ENCODE measurements at places on chromosomes 16 and 17.

DNA sequence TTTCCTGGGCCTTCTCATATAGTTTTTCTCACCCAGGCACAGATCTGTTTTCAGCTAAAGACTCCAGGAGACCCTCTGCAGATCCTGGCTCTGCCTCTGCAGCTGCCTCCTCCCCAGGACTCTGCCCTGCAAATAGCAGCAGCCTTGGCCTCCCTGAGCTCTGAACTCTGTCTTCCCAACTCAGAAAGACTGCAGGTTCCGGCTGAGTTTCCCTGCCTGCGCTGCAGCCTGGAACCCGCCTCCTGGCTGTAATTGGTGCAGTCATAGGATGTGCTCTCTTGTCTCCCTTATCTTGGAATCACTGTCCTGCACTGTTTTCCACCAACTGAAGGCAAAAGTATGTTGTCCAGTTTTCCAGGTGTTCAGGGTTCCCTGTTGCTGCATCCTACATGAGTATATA is 14.3 kb upstream of the DNASE1 start:
- DNase-seq, result no peak

GRCh38 chr16:11909653-11910545 is 5.9 kb downstream of the GSPT1 start:
- DNase-seq, result no peak

GRCh38 chr17:54494721-54495715 is 405.6 kb upstream of the TOM1L1 start:
- no peak for DNase-seq

DNA sequence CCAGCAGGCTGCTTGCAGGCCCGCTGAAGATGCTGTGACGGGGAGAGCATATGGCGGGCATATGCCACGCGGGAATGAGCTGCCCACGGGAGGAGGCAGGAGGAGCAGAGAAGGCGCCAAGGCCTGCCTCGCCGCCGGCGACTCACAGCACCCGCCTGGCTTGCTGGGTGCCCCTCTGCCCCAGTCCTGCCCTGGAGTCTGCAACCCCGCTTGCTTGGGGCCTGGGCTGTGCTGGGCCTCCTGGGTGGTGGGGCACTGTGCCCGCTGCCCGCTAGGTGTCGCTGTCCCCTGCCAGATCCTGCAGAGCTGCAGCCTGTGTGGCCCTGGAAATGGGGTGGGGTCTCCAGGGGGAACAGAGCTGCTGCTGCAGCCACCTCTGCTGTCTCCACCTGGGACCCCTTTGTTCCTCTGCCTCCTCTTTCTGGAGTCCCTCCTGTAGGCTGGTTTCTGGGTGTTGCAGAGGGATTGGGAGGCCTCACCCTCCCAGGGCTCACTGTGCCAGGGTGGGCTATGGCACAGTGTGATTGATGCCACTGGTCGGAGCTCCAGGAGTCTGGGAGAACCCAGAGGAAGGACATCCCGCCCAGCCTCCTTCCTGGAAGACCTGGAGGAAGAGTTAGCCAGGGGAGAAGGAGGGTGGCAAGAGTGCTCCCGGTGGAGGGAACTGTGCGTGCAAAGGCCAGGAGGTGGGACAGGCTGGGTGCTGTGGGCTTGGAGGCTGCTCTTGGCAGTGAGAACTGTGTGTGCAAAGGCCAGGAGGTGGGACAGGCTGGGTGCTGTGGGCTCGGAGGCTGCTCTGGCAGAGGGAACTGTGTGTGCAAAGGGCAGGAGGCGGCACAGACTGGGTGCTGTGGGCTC is 141.0 kb upstream of the CIBAR2 start:
- no peak for DNase-seq

DNA sequence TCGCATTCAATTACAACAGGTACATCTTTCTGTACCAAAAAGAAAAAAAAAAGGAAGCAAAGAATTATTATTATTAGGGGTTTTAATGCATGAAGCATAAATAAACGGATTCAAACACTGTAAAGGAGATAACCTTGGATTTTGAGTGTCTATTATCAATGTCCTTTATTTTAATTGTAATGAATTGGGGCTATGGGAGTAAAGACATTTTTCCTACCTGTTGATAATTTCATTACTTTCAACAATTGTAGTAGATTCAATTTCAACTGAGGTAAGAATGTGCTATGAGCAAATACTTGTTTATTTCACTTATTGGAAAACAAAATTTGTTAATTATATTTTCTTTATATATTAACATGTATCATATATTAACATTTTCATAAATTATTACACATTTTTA is 855.6 kb downstream of the KCNJ2 start:
- DNase-seq, result no peak

DNA sequence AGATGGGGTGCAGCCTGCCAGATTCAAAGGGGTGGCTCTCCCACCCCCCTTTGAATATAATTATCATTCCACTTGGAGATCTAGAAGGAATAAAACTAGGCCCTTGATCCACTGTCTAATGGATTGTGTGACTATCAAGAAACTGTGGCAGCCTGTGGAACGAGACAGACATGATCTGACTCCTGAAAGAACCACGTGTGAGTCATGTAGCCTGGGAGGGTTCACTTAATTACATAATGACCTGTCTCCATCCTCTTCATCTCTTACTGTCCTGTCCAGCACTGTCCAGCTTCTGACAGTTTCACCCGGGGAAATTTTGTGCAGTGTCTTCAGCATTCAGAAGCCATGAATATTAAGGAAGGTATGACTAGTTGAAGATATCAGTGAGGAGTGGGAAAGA is 43.3 kb upstream of the CDH13 start:
- no peak for DNase-seq

DNA sequence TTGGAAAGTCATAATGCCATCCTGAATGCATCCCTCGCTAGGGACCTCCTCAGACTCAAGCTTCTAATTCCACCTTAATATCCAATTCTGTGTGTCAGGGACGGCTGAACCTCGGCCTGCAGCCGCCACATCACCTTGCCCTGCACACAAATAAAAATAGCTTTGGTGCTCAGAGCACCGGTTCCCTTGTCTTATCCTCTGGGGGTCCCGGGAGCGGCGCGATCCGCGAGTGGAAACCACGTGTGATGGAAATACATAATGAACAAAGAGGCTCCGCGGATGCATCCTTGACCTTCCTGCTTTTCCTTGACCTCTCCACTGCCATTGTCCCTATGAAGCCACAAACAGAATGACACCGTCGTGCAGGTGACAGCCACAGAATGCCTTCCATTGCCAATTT is 143.4 kb downstream of the ZNF423 start:
- DNase-seq, result no peak

DNA sequence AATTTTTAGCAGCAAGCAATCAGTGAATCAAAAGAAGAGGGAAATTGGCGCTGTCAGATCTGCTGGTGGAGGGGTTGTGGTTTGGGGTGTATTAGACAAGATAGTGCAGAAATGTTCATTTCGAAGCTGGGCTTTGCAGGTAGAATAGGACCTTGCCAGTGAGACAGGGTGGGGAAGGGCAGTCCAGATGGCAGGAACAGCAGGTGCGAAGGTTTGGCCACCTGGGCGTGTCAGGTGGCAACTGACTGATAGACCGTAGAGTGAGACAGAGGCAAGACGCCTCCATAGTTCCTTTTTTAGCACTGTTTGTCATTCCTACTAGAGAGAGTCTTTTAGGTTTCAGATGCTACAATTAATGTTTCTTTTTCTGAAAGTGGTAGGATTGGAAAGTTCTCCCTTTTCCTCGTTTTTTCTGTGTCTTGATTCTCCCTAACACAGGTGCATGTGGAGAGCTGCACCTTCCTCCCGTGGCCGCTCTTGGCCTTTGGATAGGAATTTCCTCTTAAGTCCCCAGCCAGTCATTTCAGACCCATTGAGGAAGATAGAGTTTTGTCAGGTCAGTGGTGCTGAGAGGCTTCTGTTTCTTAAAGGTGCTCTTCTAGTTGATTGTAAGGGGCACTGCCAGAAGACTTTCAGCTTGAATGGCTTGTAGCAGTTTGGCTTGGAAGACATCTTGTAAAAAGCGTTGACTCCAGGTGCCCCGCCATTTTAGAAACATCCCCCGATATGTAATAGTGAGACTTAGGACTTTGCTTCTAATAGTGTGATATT is 315.6 kb downstream of the SNX29 start:
- no peak for DNase-seq

DNA sequence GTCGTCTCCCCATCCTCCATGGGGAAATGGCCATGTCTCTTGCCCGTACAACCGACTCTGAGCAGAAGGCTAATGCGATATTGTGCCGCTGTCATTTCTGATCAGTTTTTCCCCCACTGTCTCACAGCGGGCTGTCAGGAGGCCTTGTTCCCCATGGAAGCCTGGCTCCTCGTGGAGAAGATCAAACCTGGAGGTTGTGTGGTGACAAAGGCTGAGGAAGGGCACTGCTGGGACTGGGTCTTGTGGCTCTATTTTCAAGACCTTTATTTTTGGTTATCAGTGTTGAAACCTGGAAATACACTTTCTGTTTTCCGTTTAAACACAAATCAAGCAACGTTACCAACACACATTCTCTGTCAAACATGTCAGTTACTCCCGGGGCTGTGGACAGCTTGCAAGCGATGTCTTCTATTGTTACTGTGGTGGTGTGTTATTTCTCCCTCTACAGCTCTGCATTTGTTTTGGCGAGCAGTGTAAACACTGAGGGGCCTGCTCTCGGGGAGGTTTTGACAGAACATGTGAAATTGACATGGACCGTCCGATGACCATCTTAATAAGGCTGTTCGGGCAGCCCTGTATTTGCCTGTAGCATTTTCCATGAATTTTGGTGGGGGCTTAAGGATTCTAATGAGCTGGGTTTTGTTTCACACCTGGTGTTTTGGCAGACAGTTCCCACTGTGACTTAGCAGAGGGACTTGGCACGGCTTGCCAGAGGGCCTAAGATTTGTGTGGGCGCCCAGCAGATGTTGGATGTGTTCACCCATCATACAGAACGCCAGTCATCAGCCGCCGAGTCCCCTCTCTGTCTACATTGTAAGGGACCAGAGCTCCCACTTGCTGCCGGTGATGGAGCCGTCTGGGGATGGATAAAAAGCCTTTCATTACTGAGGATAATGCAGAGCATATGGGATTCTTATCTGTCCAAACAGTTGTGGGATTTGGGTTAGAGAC is 12.5 kb downstream of the RBFOX1 start:
- no peak for DNase-seq

- DNase-seq, result no peak
These were observed 84.3 kb downstream of the PRKCA start for GRCh38 chr17:66386498-66387351.

- no peak for DNase-seq
These were observed 75.2 kb downstream of the N4BP1 start for GRCh38 chr16:48534601-48535340.

GRCh38 chr17:67520252-67520906 is 143.3 kb downstream of the PITPNC1 start:
- DNase-seq, result peak; percentile 48

GRCh38 chr17:44105483-44105882 is 18.0 kb downstream of the HDAC5 start:
- no peak for DNase-seq

- no peak for DNase-seq
These were observed 27.8 kb downstream of the COG4 start for GRCh38 chr16:70495425-70496182.

DNA sequence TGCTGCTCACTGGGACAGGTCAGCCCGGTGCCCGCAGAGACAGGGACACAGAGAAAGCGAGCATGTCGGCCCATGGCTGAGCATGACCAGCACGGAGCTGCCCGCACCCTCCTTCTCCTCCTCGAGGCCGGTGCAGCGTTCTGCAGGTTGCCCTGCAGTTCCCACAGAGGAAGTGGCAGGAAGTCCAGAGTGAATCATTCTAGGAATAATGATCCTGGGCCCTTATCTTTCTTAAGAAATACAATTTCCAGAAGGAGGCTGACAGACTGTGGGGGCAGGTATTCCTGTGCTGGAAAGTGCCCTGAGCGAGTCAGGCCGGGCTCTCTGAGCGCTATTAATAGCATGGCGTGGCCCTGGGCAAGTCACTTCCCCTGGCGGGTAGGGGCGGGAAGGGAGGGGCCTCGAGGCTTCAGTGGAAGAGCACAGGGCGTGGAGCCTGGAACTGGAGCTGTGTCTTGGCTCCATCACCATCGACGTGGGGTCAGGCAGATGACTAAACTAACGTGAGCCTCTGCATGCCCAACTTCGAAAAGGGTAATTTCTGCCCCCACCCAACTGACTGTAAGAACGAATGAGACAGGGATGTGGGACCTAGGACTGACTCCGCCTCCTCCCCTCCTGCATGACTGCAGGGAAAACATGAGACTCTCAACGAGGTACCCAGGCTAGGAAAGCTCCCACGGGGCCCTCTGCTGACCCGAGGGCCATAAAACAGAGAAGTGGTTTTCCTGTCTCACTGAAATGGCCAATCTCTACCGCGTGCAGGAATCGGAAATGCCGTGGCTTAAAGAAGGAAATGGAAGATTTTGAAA is 9.8 kb downstream of the TMEM204 start:
- no peak for DNase-seq

DNA sequence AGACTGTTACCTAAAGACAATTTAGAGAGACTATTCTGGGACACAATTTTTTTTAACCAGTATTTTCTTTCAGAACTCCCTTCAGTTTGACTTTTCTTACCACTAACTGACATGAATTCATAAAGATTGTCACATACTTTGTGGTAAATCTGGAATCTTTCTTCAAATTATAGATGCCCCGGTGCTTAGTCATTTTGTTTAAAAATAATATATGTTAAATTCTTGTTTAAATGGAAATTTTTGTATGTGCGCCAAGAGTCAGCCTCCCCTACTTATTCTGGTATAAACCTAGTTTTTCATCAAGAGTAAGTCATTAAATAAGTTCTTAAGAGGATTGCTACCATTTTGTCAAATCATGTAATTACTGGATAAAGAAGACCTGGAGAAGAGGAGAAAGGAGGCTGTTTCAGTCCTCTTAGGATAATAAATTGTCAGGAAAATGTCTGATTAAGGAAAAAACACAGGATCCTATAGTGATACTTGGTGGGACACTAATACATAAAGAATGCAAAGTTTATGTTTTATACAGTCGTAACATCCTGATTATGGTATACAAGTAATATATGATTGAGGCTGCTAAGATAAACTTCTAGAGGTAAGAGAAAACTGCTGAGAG is 424.4 kb downstream of the PMP22 start:
- no peak for DNase-seq

- DNase-seq, result no peak
These were observed 75.8 kb downstream of the ADAMTS18 start for GRCh38 chr16:77359065-77359502.

DNA sequence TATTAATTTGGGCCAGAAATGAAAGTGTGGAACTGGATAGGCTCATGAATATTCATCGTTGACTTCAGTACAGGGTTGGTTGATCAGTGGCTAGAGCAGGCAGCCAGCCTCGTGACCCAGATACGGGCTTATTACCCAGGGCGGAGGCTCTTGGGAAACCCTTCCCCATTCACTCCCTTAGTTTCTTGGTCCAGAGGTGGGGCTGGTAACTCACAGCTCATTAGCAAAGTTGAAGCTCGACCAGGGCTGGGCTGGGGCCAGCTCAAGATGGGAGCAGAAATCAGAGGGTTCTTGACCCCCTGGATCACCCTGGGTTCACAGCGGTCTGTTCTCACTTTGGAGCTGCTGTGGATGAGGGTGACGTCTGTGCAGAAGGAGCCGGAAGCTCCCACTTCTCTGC is 44.6 kb upstream of the GSE1 start:
- DNase-seq, result no peak

DNA sequence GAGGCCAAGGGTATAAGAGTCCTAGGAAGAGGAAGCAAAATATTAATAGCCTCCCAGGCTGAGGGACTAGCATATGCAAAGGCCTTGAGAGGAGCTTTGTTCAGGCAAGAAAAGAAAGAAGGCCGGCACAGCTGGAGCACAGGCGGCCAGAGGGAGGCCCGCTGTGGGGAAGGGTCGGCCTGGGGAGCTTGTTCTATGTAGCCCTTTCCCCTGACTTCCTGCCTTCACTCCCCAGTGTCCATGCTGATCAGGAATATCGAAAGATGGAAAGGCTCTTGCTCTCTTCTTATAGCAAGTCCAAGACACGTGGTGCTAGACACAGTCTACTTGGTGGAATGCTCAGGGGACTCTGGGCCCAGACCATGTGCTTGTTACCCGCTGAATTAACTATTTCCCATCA is 27.4 kb upstream of the HAS3 start:
- DNase-seq, result no peak
